ENCODE measurements at places on chromosomes 7 and 10. TPM values are rescaled to one million over a fixed set of nuclear protein-coding genes. Genes with fewer than 3 reads are reported as not detected.

DNA sequence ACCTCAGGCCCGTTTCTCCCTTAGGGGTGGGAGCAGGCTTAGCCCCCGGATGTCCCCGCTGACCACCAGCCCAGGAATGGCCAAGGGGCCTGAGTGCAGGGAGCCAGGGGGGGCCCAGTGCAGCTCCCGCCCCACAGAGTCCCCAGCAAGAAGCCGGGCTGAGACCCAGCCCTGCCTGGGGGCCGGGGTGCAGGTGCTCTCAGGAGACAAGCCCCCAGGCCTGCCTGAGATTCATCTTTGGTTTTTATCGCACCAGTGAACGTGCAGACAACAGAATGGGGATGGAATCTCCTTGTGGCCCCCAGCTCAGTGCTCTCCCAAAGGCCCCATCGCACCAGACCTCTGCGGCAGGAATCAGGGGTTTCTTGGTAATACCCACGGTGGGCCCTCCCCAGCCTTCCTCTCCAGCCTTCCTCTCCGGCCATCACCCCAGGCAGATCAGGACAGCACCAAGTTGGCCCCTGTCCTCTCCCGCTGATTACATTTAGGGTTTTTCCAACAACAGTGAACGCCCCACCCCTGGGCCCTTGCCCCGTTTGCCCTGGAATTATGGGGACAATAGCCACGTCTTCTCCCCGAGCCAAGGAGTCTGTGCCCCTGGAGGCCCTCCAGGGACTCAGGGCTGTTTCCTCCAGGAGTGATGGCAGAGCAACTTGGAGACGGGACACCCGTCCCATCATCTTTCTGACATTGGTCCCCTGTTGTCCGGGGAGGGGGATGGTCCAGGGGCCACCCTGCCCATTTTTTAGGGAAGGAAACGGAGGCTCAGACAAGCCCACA, 22.4 kb downstream of the ADAP1 start:
- no peak for DNase-seq

- DNase-seq, result no peak
These were observed 3.4 kb upstream of the SAMD8 start for GRCh38 chr10:75107756-75108683.

DNA sequence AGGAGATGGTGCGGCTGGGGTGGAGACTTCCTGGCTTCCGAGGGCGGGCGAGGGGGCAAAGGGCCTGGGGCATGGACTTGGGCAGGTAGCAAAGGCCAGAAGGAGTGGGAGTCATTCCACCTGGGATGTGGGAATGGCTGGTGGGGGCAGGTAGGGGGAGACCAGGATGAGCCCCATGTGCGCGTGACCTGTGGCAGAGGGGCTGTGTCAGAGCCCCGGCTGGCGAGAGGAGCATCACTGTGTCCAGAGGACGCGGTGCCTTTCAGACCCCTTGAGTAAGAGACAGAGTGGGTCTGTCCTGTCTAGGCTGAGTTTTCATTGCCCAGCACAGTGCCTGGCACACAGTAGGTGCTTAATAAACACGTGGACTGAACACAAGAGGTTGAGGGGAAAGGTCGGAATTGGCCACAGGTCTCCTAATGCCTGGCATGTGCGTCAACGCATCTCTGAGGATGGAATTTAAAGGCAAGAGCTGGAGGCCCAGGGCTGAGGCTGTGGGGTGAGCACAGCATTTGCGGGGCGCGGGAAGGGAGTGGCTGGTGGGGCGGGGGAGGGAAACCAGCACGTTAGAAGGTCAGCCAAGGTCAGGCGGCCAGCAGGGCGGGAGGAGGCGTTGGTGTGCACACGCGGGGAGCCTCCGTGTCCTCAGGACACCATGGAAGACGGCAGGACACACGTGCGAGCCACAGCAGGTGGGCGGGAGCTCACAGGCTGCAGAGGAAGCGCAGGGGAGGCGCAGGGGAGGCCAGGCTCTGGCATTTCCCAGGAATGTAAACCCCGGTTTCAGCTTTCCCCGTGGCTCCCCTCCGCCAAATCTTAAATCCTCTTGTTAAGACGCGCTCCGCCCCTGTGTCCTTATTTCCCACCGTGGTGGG, 51.8 kb downstream of the CUX1 start:
- DNase-seq, result no peak

- DNase-seq, result no peak
These were observed 4.4 kb upstream of the GRK5 start for GRCh38 chr10:119203006-119203405.

DNA sequence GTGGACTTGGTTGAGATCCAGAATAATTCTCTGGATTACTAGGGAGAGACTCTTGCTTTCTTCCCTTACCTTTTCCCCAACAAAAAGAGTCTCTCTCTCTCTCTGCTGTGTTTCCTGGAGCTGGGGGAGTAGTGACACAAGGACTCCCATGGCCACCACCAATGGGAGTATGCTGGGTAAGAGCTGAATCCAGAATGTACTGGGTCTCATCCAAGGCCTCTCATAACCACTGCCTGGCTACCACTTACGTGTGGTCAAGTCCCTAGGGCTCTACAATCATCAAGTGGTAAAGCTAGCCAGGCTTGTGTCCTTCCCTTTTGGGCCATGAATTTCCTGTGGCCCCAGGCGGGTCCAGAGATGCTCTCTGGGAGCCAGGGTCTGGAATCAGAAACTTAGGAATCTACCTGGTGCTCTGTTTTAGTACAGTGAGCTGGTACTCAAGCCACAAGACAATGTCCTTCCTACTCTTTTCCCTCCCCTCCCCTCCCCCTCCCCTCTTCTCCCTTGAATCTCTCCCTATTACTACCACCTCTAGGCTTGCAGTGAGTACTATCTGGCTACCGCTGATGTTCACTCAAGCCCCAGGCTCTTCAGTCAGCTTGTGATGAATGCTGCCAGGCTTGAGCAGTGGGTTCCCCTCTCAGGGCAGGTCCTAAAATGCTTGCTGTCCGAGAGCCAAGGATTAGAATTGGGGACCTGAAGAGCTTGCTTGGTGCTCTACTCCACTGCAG, 196.6 kb downstream of the BBS9 start:
- DNase-seq, result no peak

GRCh38 chr10:96658844-96659243, 61.5 kb downstream of the PIK3AP1 start:
- DNase-seq, result no peak

DNA sequence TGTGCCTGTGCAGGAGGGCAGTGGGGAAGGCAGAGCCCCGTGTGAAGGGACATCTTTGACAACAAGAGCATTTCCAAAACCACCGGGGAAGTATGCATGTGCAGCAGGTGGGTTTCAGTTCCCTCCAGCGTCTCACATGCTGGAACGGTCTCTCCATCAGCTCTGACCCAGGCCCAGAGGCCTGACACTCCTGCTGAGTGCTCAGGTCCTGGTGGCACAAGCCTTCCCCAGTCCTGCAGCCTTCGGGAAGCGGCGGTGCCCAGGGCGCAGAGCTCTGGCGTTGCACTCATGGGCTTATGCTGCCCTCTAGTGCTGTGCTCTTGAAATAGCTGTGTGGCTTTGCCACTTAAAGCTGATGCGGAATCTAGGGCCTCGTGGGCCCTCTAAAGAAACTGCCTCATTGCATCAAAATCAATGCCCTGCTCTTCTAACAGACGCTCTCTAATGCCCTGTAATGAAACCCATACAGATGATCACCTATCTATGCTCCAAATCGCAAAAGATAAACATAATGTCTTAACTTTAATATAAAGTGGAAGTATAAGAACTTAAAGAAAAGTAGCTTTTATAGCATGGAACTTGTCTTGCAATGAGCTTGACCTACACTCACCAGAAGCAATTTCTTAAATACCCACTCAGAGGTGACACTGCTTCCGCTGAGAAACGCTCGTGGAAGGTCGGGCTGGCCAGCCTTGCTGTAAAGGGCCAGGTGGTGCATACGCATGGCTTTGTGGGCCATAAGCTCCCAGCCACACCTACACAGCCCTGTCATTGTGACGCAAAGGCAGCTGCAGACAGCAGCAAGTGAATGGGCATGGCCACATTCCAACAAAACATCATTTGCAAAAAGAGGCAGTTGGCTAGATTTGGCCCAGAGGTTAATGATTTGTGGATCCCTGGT, 38.6 kb downstream of the CLRN3 start:
- peak; percentile 71 for DNase-seq

GRCh38 chr10:3213758-3214515, 41.4 kb upstream of the PITRM1 start:
- no peak for DNase-seq

GRCh38 chr10:128604025-128604424, 477.8 kb upstream of the MKI67 start:
- DNase-seq, result no peak

GRCh38 chr7:124428781-124429180, 336.8 kb downstream of the GPR37 start:
- DNase-seq, result no peak

GATAD1 gene
- total RNA-seq, result 59.2 TPM

- DNase-seq, result peak; percentile 82
These were observed 878 bp downstream of the SEC61A2 start for GRCh38 chr10:12130237-12130872.

DNA sequence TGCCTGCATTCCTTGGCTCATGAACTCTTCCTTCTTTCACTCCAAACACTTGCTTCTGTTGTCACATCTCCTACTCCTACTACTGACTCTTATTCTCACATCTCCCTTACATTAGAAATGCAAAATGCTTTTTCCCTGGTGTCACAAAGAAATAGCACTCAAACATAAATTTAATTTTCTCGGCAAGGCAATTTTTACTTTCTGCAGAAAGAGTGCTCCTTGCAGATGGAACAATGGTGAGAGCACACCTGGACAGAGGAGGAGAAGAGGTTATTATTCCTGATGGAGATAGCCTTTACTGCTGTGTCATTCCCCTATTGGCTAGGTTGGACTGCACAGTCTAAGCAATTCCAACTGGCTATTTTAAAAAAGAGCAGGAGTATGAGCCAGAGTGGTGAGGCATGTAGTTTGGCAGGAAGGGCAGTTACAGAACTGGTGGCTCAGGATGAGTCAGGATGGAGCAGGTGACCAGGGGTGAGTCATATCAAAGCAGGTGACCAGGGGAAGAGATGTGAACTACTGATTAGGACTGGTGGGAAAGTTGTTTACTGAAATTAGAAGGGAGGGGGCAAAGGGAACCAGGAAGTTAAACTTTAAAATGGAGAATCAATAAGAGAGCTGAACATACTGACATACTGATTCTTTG, 52.9 kb downstream of the CYP2C9 start:
- DNase-seq, result no peak

DNA sequence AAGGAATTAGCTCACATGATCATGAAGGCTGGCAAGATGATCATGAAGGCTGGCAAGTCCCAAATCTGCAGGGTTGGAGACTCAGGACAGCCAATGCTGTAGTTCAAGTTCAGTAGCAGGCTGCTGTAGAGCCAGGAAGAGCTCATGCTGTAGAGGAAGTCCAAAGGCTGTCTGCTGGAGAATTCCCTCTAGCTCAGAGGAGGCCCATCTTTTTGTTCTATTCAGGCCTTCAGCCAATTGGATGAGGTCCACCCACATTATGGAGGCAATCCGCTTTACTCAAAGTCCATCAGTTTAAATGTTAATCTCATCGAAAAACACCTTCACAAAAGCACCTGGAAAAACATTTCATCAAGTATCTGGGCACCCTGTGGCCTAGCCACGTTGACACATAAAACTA, 24.8 kb upstream of the FAM171A1 start:
- DNase-seq, result no peak

CFTR gene
- 0.53 TPM for total RNA-seq

DNA sequence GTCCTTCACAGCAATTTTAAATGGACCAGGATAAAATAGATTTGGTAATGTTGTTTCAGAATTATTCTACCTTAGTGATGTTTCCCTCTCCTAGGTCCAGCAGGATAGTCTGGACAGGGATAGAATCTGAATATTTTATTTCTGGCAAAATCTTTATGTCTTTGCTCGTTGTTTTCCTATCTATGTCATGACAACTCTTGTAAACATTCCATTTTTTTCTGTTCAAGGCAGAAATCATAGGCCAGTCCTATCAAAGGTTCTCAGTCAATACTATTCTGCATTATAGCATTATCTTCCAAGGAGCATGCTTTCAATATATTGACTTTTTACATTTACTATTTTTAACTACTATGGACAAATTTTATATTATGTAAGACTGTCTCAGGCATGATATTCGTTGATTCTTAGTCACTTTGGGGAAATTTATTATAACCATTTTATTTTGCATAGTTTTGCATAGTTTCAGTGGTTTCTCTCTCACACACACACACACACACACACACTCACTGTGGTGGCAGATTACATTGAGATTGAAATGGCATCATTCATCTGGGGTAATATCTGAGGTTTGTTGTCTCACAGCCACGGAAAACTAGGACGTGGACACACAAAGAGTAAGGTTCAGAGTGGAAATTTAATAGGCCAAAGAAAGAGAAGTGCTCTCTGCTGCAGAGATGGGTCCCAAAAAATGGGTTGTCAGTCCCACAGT, 17.2 kb downstream of the TAS2R60 start:
- no peak for DNase-seq

DNA sequence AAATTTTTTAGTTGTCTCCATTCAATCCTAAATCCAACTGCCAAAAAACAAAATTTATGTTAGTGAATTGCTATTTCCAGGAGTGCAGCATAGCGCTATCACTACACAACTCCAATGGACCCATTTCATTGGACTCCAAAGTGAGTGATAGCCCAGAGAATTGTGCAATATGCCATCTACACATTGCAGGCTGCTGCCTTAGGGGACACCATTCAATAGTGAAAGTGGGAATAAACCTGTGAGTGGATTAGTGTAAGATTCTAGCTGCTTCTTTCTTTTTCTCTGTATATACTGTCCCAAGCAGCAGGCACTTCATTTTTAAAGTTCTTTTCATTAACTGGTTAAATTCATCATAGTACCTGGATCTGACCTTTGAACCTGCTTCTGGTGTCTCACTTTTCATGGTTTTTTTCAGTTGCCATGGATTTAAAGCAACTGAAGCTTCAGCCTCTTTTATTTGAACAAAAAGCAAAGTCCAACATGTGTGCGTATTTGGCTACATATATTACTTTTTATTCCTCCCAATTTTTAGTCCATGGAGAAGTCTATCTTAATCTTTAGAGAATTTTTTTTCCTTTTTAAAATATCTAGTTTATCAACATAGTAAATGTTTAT, 97.3 kb downstream of the DGKB start:
- DNase-seq, result no peak

- peak; percentile 84 for DNase-seq
These were observed 9.0 kb downstream of the IQCE start for GRCh38 chr7:2567679-2568278.

ANXA8 gene
- total RNA-seq, result 0.08 TPM

GRCh38 chr7:157690833-157691585, 354.2 kb downstream of the DNAJB6 start:
- DNase-seq, result peak; percentile 17

- DNase-seq, result peak; percentile 23
These were observed 109.3 kb downstream of the GRK5 start for GRCh38 chr10:119316729-119317097.

- DNase-seq, result no peak
These were observed 1.2 kb downstream of the SUV39H2 start for GRCh38 chr10:14879928-14880193.

- DNase-seq, result no peak
These were observed 1.4 kb downstream of the KCNH2 start for GRCh38 chr7:150976529-150977381.

ADCY1 gene
- total RNA-seq, result 41.4 TPM

FGF8 gene
- total RNA-seq, result not detected

FKBP6 gene
- not detected for total RNA-seq
